ENCODE measurements at places on chromosomes 1 and 21.

DNA sequence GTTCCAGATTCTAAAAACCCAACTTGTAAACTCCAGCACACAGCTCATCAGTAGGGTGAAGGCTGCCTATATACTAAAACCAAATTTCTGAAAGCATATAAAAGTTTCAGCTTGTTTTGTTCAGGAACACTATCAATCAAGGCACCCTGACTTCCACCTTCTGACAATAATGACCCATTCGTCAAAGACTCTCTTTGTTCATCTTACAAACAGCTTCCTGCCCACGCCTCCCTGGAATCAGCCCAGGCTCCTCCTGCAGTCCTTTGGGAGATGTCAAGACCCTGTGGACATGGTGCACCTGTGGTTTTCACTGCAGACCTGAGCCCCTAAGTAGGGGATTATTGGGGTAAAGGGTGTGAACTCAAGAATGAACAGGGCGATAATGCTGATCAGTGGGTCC lies 178.9 kb upstream of the CAMK1G start:
- no peak for DNase-seq

DNA sequence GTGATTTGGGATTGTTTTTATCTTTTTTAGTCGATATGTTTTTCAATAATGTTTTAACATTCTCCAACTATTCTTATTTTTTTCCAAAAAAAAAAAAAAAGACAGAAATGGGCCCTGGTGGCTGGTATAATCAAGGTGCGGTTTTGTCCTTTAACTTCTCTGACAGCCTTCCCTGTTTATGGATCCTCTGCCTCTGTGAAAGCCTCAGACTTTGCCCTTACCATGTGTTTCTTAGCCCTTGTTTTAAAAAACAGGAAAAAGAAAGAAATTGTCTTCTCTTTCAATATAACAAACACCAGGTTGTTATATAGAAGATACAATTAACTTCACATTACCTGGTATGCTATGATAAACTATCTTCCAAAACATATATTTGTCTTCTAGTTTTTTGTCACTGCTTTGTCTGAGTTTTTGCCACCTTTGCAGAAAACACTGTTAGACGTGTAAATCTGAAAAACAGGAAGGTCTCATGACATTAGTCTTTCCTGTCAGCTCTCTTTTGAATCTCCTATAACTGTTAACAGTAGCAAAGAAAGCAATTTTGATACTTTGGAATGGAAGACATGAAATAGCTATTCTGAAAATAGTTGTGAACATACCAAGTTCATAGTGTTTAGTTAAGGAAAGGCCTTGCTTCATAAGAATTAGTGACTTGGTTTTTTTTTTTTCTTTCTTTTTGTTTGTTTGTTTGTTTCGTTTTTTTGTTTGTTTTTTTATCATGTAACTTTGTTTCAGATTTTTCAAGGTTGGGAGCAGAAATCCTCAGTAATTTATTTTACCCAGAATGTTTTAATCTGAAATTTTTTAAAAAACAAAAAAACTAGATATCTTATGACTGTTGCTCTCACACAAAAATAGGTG lies 31.7 kb upstream of the CACYBP start:
- no peak for DNase-seq

- DNase-seq: no peak
These were observed 40.4 kb downstream of the ATP1A1 start for GRCh38 chr1:116413414-116413813.

- DNase-seq: no peak
These were observed 288.8 kb downstream of the GPATCH2 start for GRCh38 chr1:217342105-217342504.

DNA sequence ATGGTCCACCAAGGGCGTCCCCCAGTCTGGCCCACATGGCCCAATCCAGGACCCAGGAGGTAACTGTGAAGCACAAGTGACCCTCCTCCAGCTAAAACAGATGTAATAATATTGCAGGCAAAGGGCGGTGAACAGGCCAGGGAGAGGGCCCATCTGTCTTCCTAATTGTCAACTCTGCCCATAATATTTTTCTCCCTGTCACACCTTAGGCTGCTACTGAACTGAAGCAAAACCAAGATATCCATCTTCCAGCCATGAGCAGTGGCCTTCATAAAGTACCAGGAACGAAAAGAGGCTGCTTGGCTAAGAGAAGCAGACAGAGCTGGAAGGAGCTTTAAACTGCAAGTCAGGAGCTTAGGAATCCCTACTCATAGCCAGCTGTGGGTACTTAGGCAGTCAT lies 3.1 kb downstream of the KANK4 start:
- DNase-seq: no peak

DNA sequence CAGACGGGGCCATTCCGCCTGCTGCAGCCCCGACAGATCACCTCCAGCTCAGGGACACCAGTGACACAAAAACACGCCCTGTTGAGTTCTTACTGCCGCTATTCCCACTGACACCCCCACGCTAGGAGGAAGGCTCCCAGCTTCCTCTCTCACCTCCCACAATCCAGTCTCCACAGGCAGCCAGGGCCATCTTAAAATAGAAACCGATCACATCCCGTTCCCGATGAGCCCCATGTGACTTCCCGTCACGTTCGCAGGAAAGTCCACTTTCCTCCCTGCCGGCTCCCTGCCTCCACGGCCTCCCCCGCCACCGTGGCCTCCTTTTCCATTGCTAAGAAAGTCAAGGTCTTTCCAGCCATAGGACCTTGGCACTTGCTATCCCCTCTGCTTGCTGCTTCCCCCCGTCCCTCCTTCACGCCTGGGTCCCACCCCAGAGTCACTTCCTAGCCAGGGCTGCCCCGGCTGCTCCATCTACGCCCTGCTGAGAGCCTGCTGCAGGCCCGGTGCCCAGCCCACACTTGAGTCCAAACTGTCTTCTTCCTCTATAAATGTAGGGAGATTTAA lies 24.0 kb upstream of the DDOST start:
- no peak for DNase-seq

- peak; percentile 26 for DNase-seq
These were observed 103.5 kb downstream of the RGS7 start for GRCh38 chr1:241253471-241253870.

DNA sequence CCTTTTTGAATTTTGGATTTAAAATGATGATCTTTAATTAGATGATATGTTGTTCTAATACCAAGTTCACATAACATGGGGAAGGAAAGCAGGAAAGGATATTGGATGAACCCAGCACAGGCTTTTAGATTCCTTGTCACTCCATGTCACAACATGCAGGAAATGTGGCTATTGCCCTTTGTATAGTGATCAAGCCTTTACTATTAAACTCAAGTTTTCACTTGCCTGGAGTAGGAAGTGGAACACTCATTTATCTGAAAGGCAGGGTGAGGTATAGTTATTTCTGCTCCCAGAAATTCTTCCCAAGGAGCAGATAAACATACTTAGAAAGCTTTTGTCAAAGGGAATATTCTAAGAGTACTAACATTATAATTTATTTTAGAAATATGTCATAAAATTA lies 37.2 kb upstream of the BCAS2 start:
- no peak for DNase-seq

- no peak for DNase-seq
These were observed 182.5 kb downstream of the AKT3 start for GRCh38 chr1:243667591-243667990.

DNA sequence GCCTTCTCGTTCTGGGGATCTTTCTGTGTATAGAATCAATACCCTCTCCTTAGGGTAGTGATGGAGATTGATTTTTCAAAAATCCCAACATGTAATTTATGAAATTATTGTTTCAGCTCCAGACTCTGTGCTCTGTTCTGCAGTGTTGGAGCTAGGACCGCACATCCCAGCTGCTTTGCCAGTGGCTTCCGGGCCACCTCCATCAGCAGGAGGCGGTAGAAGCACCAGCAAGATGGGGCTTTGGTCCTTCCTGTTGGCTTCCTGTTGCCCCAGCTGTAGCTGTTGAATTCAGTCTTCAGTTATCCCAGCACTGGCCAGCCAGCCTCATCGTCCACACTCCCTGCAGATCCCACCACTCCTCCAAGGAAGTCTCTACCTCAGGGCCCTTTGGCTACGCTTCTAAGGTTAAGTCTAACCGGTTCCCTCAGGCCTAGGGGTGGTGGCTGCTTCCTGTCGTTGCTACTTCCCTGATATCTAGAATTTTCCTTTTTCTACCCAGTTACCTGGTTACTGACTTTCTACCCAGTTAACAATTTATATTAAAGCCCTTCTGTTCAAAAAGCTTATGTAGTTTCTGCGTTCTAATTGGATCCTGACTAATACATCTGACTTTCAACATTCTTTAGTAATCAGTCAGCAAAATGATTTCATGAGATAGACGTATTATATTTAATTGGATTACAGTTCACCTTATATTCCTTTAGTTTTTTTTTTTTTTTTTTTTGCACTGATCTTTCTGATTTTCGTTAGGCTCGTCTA lies 24.6 kb downstream of the GALNT2 start:
- no peak for DNase-seq

DNA sequence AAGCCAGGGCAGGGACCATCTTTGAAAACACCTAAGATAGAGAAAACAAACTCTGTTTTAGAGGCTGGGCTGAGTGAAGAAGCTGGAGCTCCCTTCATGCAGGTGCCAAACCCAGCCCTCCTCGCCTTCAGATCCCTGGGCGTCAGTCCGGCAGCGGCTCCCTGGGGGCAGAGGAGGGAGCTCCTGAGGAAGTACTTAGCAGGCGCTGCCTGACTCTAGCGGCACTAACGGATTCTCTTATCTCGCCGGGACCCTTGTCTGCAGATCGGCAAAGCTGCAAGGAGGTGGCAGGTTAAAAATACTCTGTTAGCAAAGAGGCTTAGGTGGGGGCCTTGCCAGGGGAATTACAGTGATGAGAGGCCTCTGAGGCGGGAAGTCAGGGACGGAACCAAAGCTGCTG lies 79.6 kb downstream of the PLXNA2 start:
- no peak for DNase-seq

- no peak for DNase-seq
These were observed 27.2 kb downstream of the CTTNBP2NL start for GRCh38 chr1:112423207-112423606.

- no peak for DNase-seq
These were observed 8.5 kb downstream of the NUAK2 start for GRCh38 chr1:205312866-205313562.

DNA sequence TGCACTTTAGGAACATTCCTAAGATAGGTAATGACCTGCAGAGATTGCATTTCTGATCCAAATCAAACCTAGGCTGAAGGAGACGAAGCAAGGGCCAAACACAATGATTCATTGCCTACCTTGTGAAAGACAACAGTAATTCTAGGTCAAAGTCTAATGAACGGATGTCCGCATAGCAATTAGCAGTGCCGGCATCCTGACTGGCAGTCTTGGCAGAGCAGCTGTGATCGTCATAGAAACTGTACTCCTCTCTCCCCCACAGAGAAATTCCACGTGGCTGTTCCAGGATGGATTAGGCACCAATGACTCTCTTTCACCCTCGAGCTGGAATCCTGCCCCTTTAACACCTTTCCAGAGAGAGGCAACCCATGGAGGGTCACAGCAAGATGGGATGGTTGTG lies 28.9 kb upstream of the VAV3 start:
- DNase-seq: no peak

- peak; percentile 89 for DNase-seq
These were observed at the start of gene C1orf56 for GRCh38 chr1:151047591-151047924. Gene C1orf56 (plus strand): TSS chr1:151047751. CDS start chr1:151047848, 97 bp downstream.

DNA sequence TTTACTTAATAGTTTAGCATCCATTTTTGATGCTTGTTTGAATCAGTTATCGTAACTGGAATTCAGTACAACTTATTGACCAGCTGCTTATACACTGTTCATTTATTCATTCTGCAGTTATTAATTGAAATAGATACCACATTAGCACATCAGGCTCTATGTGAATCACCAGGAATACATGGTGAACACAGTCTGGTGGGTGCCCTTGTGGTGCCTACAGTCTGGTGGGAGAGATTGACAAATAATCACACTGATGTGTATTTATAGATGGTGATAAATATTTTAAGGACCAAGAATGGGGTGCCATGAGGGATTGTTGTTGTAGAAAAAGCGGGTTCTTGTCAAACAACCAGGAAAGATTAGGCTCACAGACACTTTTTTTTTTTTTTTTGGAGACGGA lies 87.6 kb downstream of the ZFYVE9 start:
- DNase-seq: no peak

DNA sequence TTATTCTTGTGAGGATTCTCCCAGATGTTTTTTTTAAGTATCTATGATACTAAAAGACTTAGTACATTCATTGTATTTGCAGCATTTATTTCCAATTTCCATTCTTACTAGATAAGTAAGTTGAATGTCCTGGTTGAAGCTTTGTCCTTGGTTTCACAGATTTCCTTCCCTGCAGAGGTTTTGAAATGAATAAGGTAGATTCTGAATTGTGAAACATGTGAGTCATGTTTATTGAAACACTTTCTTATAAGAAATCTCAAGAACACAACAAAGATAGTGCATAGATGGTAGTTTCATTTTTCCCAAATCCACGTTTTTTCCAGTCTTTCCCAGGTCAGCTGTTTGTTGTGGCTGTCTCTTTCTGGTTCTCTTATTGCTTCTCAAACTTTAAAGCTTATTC lies 24.8 kb downstream of the GABPA start:
- no peak for DNase-seq

DNA sequence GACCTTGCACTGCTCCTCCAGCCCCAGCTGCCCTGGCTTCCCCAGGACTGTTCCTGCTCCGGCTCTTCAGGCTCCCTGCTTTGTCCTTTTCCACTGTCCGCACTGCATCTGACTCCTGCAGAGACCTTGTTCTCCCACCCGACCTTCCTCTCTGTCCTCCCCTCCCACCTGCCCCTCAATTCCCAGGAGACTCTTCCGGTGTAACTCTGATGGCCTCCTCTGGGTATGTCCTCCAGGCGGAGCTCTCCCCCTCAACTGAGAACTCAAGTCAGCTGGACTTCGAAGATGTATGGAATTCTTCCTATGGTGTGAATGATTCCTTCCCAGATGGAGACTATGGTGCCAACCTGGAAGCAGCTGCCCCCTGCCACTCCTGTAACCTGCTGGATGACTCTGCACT lies 550 bp downstream of the ACKR1 start:
- no peak for DNase-seq

GRCh38 chr1:18807334-18808063 lies 52.0 kb downstream of the TAS1R2 start:
- DNase-seq: no peak

- peak; percentile 73 for DNase-seq
These were observed 9.7 kb downstream of the OR2B11 start for GRCh38 chr1:247448107-247448791.

GRCh38 chr1:218865591-218865990 lies 308.1 kb upstream of the LYPLAL1 start:
- no peak for DNase-seq

DNA sequence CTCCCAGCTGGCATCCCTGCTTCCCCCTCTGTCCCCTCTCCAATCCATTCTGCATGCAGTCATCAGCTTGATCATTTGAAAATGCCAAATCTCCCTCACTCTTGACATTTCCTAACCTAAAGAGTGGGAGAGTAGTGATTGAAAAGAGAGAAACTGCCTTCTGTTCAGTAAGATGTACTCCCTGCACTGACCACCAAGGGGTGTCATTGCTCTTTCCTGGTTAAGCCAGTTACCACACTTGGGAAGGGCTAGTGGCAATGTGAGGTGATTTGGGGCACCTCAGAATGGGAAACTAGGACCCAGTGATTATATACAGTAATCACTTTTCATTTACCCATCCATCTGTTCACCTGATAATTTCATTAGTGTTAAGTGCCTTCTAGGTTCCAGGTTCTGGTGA lies 6.9 kb upstream of the TMEM269 start:
- DNase-seq: peak; percentile 25
